CD14-positive monocyte (primary cell): ENCODE measurements at places on chromosomes 12 and 14.
A peak's percentile ranks its signal among the peaks of the same experiment; 100 is the strongest.

- no peak for DNase-seq
- no peak overlapping the region for H3K27ac ChIP-seq
- H3K4me1 ChIP-seq, result no peaks in the 10 kb centered on the region
Measured at GRCh38 chr12:94534774-94535509, 75.3 kb upstream of the CEP83 start.

DNA sequence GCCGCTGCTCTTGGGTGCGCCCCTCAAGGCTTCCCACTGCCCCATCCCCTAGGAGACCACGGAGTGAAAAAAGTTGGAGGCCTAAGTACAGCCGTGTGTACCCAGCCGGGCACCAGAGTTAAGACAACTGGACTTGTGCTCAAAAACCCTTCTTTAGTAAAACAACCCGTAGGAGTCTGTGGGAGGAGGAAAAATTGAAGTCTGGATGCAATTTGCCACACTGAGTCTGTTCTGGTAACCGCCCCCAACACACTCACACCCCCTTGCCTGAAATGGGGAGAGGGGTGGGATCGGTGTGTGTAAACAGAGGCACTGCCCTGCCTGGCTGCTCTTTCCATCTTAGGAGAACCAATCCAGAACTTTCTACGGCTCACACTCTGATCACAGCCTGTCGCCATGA lies 41.7 kb downstream of the DPF3 start:
- H3K36me3 ChIP-seq, result no peaks in the 10 kb centered on the region
- H3K27ac ChIP-seq, result no peak overlapping the region

DNA sequence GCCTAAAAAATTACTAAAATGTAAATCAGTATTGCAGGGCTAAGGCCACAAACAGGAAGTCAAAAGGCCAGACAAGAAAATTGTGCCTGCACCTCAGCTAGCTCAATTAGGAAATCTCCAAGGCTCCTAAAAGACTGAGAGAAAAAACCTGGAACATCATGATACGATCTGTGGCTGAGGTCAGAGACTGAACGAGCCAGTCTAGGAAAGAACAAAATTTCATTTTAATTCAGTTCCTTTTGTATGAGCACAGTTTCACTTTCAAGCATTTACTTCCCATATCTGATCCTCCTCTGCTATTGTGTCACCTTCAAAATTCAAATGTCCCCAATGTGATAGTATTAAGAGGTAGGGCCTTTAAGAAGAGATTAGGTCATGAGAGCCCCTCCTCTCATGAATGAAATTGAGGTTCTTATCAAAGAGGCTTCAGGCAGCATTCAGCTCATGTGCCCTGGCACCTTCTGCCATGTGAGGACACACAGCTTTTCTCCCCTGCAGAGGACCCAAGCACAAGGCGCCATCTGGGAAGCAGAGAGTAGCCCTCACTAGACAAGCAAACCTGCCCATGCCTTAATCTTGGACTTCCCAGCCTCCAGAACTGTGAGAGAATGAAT lies 14.8 kb downstream of the PRKAB1 start:
- DNase-seq, result peak; percentile 64
- no peaks in the 10 kb centered on the region for H3K27me3 ChIP-seq
- peak overlapping the region; percentile 21 for H3K4me3 ChIP-seq

DNA sequence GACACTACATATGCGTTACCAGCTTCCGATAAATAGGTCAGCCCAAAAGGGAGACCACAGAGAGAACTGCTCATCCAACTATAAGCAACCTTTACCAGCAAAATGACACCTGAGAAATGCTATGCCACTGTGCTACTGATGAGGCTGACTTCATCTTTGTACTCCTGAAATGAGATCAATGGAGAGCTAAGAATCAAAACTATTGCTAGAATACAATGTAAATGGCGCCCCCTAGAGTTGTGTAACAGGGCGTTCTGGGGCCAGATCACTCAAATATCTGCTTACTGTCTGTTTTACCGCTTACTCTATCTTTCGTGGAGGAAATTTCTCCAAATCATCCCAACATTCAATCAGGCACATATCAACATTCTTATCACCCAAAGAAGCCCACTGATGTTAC lies 4.6 kb downstream of the ZNF384 start:
- no peak overlapping the region for H3K4me3 ChIP-seq
- peaks cover 15% of the 10 kb centered on the region for H3K36me3 ChIP-seq
- no peaks in the 10 kb centered on the region for H3K27me3 ChIP-seq
- no peak for DNase-seq

GRCh38 chr12:6057700-6058099 lies 66.8 kb downstream of the VWF start:
- H3K27me3 ChIP-seq, result peaks cover 2% of the 10 kb centered on the region
- no peak overlapping the region for H3K27ac ChIP-seq
- peaks cover 8% of the 10 kb centered on the region for H3K4me1 ChIP-seq
- H3K4me3 ChIP-seq, result no peak overlapping the region

GRCh38 chr14:37196604-37197420 lies 925 bp upstream of the MIPOL1 start:
- no peaks in the 10 kb centered on the region for H3K36me3 ChIP-seq
- no peak for DNase-seq
- H3K27ac ChIP-seq, result no peak overlapping the region
- H3K4me3 ChIP-seq, result no peak overlapping the region
- H3K4me1 ChIP-seq, result no peaks in the 10 kb centered on the region
- peaks cover 28% of the 10 kb centered on the region for H3K27me3 ChIP-seq

DNA sequence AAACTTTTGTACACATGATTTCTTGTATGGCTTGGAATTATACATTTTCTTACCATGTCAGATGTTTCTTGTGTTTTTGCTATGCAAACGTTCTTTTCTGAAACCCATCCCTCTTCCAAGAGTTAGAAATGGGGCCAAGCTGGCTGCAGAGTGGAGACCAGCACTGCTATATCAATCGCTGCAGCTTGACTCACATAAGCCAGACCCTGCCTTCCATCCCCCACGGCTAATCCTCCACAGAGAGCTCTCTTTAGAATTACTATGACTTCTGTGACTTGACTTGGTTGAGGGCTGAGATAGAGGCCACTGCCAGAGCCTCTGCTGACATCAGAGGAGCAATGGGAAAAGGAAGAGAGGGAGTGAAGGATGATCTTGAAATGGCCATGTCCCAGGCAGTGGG lies 147.9 kb downstream of the DACT1 start:
- no peaks in the 10 kb centered on the region for H3K27me3 ChIP-seq
- no peaks in the 10 kb centered on the region for H3K4me1 ChIP-seq
- H3K4me3 ChIP-seq, result no peak overlapping the region
- DNase-seq, result no peak
- H3K27ac ChIP-seq, result no peak overlapping the region

DNA sequence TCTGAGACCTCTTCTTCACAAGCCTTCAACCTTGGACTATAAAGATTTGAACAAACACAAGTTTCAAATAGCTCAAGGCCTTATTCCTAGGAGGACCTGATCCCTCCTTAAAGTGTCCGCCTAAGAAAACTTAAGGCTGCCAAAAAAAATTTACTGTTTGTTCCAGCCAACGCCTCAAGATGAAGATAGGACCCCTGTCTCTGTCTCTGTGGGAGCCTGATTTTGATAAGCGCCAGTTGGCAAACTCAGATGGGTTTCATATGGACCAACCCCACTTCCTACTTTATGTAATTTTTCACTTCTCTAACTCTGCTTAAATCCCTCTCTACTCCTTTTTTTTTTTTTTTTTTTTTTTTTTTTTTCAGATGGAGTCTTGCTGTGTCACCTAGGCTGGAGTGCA lies 11.0 kb downstream of the FKBP3 start:
- no peak overlapping the region for H3K27ac ChIP-seq
- DNase-seq, result no peak
- H3K27me3 ChIP-seq, result no peaks in the 10 kb centered on the region
- H3K4me3 ChIP-seq, result no peak overlapping the region
- H3K4me1 ChIP-seq, result no peaks in the 10 kb centered on the region

DNA sequence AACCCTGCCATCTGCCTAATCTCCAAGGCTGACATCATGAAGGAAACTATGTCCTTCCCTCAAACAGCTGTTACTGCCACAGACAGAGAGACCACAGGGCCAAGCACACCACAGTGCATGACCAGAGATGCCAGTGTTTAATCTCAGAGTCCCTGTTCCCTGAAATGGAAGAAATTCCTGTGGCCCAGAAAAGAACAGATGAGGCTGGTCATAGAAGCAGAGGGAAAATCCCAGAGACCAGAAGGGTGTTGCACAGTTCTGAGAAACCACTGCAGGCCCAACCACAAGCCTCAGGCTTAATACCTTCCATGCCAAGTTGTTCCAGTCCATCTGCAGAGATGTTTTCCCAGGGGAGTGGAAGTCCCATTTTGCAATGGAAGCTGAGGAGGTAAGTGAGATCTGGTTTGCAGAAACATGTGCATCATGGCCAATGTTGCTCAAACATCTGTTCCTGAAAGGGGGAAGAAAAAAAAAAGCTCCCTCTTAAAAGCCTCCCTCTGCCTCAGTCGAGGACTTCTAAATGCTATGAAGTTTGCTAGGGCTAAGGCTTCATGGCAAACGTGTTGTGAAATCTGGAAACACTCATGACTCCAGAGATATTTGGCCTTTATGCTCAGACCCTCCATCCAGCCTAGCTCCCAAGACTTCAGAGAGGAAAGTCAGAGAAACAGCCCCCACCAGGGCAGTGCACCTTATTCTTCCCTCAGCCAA lies 98.6 kb downstream of the SCARB1 start:
- no peak overlapping the region for H3K4me3 ChIP-seq
- no peaks in the 10 kb centered on the region for H3K36me3 ChIP-seq
- peak overlapping the region; percentile 82 for H3K27ac ChIP-seq
- H3K27me3 ChIP-seq, result no peaks in the 10 kb centered on the region
